Cortex of kidney (tissue), 1 donor: ENCODE measurements at places on chromosomes 1 and 21.

DNA sequence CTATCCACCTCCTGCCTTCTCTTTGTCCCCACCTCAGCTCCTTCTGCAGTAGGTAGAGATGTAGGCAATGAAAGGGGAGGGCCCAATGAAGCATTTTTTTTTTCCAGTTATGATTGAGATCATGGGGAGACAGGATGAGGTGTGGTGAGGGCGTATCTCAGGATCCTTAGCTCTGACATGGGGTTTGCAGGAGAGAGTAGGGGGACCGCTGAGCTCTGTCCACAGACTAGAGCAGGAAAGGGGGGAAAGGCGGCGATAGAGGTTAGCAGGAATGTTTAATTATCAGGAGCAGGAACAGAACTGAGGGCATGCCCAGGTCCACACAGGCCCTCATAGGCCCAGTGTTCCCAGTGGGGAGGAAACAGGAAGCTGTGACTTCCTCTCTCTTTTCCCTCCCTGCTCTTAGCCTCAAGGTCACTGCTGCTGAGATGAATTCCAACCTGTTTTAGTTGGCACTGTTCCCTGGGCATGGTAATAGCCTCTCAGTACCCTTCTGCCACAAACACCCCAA, 901 bp upstream of the RXFP4 start:
- DNase-seq: no peak

DNA sequence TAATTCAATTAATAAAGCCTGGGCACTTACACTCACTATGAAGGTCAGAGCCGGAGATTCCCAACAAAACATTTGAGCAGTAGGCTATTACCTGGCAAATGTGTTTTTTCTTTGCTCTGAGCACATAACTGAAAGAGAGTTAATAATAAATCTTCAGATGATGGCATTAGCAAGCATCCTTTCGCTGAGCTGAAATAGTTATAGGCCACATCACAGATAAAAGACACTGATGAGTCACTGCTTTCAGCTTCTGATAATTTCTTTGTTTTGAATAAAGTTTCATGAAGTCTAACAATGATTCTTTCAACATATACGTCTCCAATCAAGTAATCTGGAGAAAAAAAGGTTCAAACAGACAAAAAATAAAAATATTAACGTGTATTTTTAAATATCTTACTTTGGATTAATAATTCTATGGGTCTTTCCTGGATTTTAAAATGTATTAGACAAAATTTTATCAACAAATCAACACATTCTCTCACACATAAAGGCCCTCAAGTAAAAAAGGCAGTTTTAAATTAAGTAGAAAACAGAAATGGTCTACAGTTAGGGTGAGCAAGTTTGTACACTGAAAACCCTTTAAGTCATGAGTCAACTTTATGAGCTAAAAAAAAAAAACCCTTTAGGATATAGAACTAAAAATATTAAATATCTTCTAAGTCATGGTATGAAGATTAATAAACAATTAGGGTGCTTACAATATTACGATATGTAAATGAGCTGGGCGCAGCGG, 33.1 kb downstream of the LTN1 start:
- no peak for DNase-seq

- no peak for DNase-seq
Observed at GRCh38 chr1:163337631-163338030, 15.9 kb downstream of the NUF2 start.

GRCh38 chr1:31577515-31578192, 1.3 kb downstream of the TINAGL1 start:
- DNase-seq: no peak

DNA sequence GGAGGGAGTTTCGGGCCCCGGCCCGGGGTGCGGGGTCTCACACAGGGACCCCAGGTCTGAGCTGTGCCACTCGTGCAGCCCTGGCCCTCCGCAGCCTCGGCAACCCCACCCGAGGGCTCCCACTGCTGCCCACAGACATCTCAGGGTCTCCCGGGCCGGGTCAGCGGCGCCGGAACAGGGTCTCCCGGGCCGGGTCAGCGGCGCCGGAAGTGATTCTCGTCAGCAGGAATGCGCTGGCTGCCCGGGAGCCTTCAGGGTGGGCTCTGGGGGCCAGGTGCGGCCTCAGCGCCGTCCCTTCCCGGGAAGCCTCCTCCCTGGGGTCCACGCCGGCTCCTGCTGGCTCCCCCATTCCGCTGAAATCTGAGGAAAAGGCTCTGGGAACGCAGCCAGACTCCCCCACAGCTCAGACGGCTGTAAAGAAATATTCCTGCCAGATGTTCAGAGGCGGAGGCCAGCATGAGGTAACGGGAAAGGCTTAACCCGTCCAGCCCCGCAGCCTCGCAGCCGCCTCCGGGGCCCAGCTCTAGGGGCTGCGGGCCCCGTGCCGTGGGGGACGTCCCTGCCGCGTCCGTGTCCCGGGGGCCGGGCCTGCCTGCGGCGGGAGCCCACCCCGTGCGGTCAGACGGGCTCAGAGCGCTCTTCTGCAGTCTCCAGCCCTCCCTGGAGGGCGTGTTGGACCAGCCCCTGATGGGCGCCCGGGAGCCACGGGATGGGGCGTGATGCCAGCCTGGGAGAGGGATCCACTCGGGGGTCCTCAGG, 8.7 kb upstream of the COL6A1 start:
- DNase-seq: no peak

GRCh38 chr21:39318091-39318959, 4.9 kb upstream of the BRWD1 start:
- DNase-seq: no peak
